Sigmoid colon (tissue), 7 donors: ENCODE measurements at places on chromosomes 13 and 19. TPM values are rescaled to one million over a fixed set of nuclear protein-coding genes. Genes with fewer than 3 reads are reported as not detected.

Gene PRODH2
- not detected for total RNA-seq

Gene APOC4
- total RNA-seq, result not detected

Gene DGKH
- total RNA-seq, result 17.8 TPM

Gene PSG11
- not detected for total RNA-seq

DNA sequence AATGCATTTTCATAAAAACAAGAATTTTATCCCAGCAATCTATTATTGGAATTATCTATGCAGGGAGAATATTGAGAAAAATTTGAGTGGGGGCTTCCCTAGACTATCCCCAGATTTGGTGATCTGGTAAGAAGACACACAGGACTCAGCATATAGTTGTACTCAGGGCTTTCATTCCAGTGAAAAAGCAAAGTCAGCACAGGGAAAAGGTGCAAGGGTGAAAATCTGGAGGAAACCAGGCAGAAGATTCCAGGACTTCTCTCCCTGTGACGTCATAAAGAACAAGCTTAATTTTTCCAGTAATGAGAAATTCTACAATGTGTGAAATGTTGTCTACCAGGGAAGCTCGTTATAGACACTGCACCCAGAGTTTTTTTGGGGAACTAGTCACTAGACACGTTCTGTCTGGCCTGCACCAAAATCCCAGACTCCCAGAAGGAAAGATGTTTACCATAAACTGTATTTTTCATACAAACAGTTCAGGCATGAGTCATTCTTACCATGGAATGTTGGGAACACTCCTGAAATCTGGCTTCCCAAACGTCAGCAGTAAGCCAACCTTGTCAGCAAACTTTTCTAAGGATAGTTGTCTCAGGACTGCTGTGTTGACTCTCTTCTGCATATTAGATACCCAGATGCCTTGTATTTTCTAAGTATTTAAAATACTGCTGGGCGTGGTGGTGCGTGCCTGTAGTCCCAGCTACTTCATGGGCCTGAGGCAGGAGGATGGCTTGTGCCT is 107.4 kb downstream of the DNAJC3 start:
- no peak for DNase-seq

- no peak for DNase-seq
Measured at GRCh38 chr19:45331411-45331810, 8.7 kb upstream of the CKM start.

- DNase-seq, result no peak
Measured at GRCh38 chr13:31588893-31589292, 150.4 kb upstream of the RXFP2 start.

DNA sequence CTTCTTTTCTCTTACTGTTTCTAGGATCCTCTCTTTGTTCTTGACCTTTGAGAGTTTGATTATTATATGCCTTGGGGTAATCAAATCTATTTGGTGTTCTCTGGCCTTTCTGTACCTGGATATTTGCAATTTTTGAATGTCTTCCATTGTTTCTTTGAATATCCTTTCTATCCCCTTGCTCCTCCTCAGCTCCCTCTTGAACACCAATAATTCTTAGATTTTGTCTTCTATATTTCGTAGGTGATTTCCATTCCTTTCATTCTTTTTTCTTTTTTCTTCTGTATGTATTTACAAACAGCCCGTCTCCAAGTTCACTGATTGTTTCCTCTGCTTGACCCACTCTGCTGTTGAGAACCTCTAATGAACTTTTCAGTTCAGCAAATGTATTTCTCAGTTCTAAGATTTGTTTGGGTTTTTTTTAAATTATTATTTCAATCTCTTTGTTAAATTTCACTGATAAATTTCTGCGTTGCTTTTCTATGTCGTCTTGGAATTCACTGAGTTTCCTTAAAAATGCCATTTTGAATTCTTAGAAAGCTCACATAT is 2.7 kb upstream of the CALM3 start:
- no peak for DNase-seq
